ENCODE measurements at places on chromosomes 11 and 22. TPM values are rescaled to one million over a fixed set of nuclear protein-coding genes. Genes with fewer than 3 reads are reported as not detected.

PKP3 gene
- 0.13 TPM for total RNA-seq

CRYBB3 gene
- total RNA-seq: not detected

TRIM34 gene
- 8.0 TPM for total RNA-seq

CHRDL2 gene
- total RNA-seq: not detected

LYVE1 gene
- total RNA-seq: 3.9 TPM

CBX7 gene
- total RNA-seq: 4.9 TPM

SYCE3 gene
- total RNA-seq: not detected
